ENCODE measurements at places on chromosomes 5 and 9.
A peak's percentile ranks its signal among the peaks of the same experiment; 100 is the strongest.

DNA sequence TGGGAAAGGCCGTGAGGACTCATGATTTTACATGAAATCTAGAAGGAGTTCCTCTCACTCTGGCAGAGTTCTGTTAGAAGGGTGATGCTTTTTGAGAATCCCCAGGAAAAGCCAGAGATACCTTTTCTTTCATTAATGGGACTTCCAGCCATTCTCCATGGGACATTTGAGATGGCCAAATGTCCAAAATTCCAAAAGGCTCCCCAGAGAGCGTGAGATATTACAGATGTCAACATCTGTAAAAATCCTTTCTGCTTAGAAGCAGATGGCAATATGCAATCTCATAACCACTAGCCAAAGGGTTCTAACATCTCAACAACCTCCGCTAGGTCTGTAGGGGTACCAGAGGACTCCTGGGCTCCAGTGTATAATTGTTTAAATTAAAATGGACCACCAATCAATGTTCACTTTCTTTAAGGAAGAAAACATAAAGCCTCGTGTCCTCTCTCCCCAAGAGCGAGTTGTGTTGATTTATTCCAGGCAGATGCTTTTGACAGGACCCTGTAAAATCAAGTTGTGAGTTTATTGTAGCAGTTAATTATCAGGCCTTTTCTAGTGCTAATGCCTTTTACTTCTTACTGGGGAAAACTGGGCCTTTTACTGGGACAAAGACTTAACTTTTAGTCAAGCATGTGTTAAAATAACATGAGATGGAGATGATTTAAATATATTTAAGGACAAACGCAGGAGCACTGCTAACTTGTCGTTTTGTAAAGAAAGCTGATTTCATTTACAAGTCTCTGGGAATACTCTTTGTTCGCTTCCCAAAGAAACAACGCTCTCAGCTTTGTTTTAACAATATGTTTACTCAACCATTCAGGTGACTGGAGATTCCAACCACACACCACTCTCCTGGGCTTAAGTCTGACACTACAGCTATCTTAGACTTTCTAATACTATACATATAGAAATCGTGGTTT, 4.8 kb downstream of the GAS1 start:
- no peak for DNase-seq

DNA sequence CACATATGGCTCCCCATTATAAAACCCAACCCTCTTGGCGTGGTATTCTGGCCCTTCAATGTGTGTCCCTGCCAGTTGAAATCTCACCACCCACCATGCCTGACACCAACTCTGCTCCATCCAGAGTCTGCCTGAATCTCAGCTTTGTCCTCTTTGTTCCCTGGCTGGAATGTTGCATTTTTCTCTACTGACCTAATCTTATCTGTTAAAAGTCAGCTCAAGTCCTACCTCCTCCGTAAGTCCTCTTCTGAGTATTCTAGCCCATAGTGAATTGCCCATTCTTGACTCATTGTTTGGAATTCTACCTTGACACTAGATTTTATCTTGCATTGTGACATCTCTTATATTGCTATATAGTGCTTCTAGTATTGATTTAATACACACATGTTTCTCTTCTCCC, 207.1 kb upstream of the VLDLR start:
- DNase-seq, result peak; percentile 14

GRCh38 chr9:14989811-14990210, 79.6 kb upstream of the FREM1 start:
- DNase-seq, result peak; percentile 4

DNA sequence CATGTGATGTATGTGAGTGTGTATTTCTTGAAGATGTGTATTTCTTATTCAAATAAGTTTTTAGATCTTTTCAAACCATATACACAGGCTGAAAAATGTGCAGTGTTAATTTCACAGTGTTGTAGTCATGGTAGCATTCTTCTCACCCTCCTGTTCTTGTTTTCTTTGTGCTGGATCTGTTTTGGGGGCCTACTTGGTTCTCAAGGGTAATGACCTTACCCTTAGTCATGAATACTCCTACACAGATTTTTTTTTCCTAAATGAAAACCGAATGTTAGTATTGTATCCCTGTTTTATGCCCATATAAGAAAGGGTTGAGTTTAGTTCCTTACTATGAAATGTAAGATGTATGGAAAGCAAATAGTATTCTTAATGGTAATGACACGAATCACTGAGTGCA, 88.0 kb downstream of the SLC44A1 start:
- no peak for DNase-seq

GRCh38 chr5:54017580-54017979, 292.8 kb downstream of the ARL15 start:
- DNase-seq, result no peak

GRCh38 chr9:124110307-124110915, 98.8 kb downstream of the LHX2 start:
- peak; percentile 53 for DNase-seq

- DNase-seq, result no peak
Observed at GRCh38 chr5:147673791-147674190, 108.7 kb downstream of the JAKMIP2 start.

- no peak for DNase-seq
Observed at GRCh38 chr9:127896395-127897192, 2.8 kb downstream of the ST6GALNAC6 start.

DNA sequence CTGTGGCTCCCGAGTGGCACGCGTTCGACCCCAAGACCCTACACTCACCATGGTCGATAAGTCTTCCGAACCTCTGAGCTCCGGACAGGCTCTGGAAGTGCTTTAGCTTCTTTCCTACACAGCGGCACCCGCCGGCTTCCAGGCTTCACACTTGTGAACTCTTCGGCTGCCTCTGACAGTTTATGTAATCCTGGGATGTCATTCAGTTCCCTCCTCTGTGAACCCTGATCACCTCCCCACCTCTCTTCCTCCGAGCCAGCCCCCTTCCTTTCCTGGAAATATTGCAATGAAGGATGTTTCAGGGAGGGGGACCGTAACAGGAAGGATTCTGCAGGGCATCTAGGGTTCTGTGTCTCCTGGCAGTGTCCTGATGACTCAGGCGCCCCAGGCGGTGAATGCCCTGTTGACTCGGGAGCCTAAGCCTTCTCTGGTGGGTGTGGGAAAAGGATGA, at the start of gene CD14:
TSS of gene CD14 (minus strand) at position 155 of the 451 bp plus-strand sequence. CDS start at position 51, 104 bp downstream.
- peak; percentile 51 for DNase-seq

- peak; percentile 29 for DNase-seq
Observed at GRCh38 chr5:54845567-54845941, 139.8 kb downstream of the ESM1 start.
